ENCODE measurements at places on chromosomes 16 and 17. TPM values are rescaled to one million over a fixed set of nuclear protein-coding genes. Genes with fewer than 3 reads are reported as not detected.
A peak's percentile ranks its signal among the peaks of the same experiment; 100 is the strongest.

The EVI2B gene
- 6.3 TPM for total RNA-seq

The TAF15 gene
- total RNA-seq = 48.7 TPM

The SCNN1B gene
- total RNA-seq = 86.8 TPM

DNA sequence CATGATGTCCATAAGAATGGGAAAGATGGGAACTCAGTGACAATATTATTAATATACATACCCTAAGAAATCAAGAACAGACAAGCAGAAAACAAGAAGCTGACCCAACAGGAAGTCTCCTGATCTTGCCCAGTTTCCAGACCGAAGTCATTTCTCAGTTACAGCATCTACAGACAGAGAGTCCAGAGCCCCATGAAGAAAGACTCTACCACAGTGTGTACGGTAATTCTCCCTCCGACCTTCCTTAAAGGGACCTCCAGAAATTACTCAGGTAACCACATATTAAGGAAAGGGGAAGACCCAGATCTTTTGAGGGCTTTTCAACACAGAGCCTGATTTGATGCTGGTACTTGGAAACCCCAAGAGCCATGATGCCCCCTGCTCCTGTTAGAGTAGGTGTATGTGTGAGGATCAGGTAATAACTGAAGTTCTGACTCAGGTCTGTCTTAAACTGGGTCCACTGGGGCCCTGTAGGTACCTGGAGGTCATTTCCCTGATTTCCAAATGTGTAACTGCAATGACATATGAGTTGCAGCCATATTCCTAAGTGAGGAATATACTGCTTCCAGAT, 132.4 kb downstream of the ABCA8 start:
- no peak for DNase-seq
- H3K27me3 ChIP-seq = no peaks in the 10 kb centered on the region
- H3K4me3 ChIP-seq = no peak overlapping the region
- no peak overlapping the region for H3K27ac ChIP-seq

- no peak for DNase-seq
- H3K4me1 ChIP-seq = peaks cover 7% of the 10 kb centered on the region
- H3K27me3 ChIP-seq = no peaks in the 10 kb centered on the region
- H3K27ac ChIP-seq = no peak overlapping the region
These were observed 5.1 kb upstream of the NT5M start for GRCh38 chr17:17298108-17298507.

DNA sequence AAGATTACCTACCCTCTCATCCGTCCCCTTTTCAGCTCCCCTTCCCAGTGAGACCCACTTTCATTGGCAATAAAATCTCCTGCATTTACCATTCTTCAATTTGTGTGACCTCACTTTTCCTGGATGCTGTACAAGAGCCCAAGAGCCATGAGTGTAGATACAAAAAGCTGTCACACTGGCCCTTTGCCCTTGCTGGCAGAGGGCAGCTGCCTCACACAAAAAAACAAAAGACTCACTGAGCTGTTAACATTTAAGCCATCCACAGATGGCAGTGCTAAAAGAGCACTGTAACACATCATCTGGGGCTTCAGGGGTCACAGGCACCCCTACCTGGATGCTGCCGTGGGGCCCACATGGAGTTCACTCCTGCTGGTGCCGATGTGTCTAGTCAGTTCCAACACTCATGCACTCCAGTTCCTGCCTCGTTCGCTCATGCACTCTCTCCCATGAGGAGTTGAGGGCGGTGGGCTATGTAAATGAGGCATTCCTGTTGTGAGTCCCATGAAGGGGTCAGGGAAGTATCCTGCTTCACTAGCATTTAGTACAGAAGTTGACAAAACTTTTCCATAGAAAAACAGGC, 123.1 kb downstream of the CA10 start:
- H3K4me3 ChIP-seq = no peak overlapping the region
- no peaks in the 10 kb centered on the region for H3K36me3 ChIP-seq
- no peaks in the 10 kb centered on the region for H3K27me3 ChIP-seq
- H3K27ac ChIP-seq = no peak overlapping the region
- H3K4me1 ChIP-seq = no peaks in the 10 kb centered on the region

DNA sequence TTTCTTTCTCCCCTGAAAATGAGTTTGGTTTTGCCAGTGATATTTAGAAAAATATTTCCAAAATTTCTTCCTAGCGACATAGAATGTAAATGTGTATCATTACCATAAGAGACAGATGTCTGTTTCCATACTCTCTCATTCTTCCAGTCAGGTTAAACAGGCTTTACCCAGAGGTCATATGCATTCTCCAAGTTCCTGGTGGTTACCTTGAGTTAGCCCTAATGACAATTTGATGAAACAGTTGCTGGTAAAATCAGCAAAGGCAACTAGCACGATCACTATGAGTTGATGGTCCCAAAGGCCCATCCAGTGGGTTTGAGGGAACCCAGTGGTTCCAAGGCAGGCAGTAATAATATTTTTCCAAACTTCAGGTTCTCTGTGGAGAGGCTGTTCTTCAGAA, 103.6 kb upstream of the TBX2 start:
- H3K4me1 ChIP-seq = peaks cover 6% of the 10 kb centered on the region
- H3K4me3 ChIP-seq = no peak overlapping the region
- no peaks in the 10 kb centered on the region for H3K27me3 ChIP-seq
- no peak for DNase-seq
- no peak overlapping the region for H3K27ac ChIP-seq

DNA sequence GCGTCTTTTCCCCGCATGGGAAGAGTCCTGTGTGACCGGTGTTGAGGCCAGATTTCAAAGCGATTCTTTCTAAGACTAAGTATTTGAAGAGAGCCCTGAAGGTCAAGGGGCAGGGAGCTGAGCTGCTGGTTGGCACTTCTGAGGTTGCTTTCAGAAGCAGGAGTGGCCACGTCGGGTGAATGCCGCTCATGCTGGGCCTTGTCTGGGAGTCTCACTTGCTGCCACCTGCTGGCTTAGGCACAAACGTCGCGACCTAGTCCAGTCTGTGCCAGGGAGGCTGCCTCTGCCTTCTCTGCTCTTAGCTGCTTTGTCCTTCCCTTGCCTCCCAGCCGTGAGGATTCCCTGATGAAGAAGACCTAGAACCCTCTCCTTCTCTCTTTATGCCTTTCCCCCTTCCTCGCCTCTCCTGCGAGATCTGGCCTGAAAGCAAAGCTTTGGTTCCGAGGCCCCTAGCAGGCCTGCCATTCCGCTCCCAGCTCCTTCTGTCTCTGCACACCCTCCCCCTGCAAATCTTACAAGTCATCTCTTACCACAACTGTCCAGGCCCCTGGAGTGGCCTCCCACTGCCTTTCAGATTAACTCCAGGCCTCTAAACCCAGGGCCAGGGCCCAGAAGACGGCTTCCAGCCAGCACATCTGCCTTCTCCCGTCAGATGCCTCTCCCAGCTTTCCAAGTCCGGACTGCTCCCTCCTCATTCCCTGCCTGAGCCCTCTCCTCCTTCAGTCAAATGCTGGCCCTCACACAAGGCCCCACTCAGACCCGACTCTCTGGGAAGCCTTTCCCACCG, 11.4 kb downstream of the CTNS start:
- DNase-seq = no peak
- H3K27me3 ChIP-seq = no peaks in the 10 kb centered on the region

- no peaks in the 10 kb centered on the region for H3K36me3 ChIP-seq
- no peak overlapping the region for H3K4me3 ChIP-seq
- H3K4me1 ChIP-seq = no peaks in the 10 kb centered on the region
- DNase-seq = no peak
- no peak overlapping the region for H3K27ac ChIP-seq
- no peaks in the 10 kb centered on the region for H3K27me3 ChIP-seq
These were observed 56.1 kb downstream of the IGF2BP1 start for GRCh38 chr17:49053171-49053829.

DNA sequence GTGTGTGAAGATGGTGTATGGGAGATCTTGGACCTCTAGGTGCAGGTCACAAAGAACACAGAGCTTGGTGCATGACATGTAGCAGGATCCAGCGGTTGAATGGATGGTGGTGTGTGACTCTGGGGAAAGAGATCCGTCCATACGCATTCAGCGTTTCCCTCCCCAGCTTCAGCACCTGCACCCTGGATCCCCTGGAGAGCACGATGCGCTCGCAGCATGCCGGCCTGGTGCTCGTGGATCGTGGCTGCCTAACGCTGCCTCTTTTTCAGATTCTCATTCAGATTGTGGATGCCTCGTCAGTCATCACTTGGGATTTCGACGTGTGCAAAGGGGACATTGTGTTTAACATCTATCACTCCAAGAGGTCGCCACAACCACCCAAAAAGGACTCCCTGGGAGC, 70.9 kb downstream of the SEC14L1 start:
- no peak overlapping the region for H3K27ac ChIP-seq
- DNase-seq = no peak
- H3K4me3 ChIP-seq = no peak overlapping the region
- peaks cover 28% of the 10 kb centered on the region for H3K36me3 ChIP-seq

DNA sequence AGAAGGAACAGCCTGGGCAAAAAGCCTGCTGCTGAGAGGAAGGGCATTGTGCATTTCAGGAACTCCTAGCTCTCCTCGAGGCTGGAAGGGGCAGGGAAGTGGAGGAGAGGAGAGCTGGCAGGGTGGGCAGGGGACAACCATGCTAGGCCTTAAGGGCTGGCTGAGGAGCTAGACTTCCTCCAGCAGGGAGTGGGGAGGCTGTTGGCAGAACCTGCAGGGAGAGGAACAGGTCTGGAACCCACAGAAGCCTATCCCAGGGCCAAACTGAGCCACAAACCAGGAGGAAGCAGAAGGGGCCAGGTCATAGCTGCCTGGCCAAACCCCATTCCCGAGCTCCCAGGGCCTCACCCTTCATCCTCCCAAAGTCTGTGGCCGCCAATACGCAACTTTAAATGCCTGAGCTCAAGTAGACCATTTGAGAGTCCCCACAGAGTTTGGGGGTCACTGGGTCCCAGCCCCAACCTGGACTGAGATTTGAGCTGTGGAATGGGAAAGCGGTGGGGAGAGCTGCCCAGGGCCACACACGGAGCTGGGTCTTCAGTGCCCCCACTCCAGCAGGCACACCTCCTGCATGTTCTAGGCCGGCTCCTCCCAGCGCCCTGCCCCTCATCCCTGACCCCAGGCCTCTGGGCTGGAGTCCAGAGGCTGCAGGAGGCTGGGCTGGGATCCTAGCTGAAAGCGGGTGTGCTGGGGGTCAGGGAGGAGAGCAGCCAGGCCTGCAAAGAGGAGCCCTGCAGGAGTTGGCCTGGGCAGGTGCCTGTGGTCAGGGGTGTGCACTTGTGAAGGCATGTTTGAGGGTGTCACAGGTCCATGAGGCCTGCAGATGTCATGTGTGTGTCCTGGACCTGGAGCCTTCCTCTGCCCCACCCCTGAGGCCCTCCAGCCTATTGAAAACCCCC, 4.5 kb downstream of the CDH5 start:
- DNase-seq = no peak
- no peak overlapping the region for H3K4me3 ChIP-seq
- peak overlapping the region; percentile 69 for H3K27ac ChIP-seq
- H3K36me3 ChIP-seq = no peaks in the 10 kb centered on the region
- peaks cover 7% of the 10 kb centered on the region for H3K4me1 ChIP-seq

DNA sequence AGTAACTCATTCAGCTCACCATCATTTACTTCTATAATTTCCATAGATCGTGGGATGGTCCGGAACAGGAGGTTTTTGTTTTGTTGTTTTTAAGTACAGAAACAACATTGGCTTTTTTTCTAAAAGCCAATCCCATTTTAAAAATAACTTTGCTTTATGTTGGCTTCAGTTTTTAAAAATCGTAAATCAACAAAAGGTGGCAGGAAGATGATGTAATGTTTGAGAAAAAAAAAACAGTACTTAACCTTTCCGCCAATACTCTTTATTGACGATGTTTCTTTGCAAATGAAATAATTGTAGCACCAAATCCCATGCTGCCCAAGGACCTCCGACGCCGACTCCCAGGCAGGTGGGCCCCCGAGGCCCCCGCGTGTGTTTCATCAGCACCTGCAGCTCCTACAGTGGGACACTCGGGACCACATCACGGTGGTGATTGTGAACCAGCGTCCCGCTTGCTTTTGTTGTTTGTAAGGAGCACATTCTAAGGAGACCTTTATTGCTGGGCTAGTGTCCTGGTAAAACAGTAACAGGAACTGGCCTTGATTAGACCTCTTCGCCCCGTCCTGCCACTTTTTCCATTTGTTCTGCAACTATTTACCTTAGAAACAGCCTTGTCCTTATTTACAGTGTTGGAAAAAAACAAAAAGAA, 140.2 kb upstream of the CHMP6 start:
- no peak overlapping the region for H3K27ac ChIP-seq
- H3K27me3 ChIP-seq = no peaks in the 10 kb centered on the region
- no peaks in the 10 kb centered on the region for H3K36me3 ChIP-seq

DNA sequence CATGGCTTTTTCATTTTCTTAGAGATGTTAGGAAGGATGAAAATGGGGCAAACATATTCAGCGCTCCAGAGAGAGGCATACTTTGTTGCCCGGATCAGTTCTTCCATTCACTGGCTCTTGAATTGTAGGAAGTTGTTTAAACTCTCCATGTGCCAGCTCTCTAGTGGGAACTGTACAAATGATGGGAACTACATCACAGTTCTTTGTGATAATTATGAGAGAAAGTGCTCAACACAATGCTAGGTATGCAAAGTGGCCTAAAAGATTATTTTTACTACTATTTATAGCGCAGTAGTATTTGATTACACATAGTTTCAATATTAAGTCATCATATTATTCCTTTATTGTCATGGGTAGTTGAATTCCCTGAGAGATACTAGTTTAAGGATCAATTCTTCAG, 268.5 kb downstream of the RBFOX1 start:
- H3K27ac ChIP-seq = no peak overlapping the region
- no peaks in the 10 kb centered on the region for H3K4me1 ChIP-seq
- no peak overlapping the region for H3K4me3 ChIP-seq
- no peaks in the 10 kb centered on the region for H3K27me3 ChIP-seq

DNA sequence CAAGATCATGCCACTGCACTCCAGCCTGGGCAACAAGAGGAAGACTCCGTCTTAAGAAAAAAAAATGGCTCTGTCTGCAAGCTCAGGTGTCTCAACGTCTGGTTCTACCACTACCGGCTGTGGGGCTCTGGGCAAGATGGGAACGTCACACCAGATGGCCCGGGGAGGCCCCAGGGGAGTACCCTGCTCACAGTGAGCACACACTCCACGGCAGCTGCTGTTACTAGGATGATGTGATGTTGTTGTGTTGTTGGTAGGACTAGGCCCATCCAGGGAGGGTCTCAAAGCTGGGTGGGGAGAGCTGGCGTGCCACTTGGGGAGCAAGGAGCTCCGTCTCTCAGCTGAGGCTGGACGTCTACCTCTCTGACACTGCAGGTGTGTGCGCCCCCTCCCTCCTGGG, 9.4 kb upstream of the NPTX1 start:
- no peak overlapping the region for H3K27ac ChIP-seq
- no peaks in the 10 kb centered on the region for H3K36me3 ChIP-seq
- H3K27me3 ChIP-seq = peaks cover 6% of the 10 kb centered on the region
- no peak overlapping the region for H3K4me3 ChIP-seq
- no peaks in the 10 kb centered on the region for H3K4me1 ChIP-seq

Data from esophagus squamous epithelium (tissue), 5 donors.